Endothelial cell (in vitro differentiated cells): ENCODE measurements at places on chromosomes 11 and 22.

GRCh38 chr11:27020751-27021150, 19.9 kb upstream of the BBOX1 start:
- DNase-seq = no peak

GRCh38 chr11:70158201-70158600, 44.9 kb upstream of the FADD start:
- DNase-seq = peak; percentile 59

- peak; percentile 48 for DNase-seq
Observed at GRCh38 chr22:18023509-18024275, 669 bp downstream of the MICAL3 start.

DNA sequence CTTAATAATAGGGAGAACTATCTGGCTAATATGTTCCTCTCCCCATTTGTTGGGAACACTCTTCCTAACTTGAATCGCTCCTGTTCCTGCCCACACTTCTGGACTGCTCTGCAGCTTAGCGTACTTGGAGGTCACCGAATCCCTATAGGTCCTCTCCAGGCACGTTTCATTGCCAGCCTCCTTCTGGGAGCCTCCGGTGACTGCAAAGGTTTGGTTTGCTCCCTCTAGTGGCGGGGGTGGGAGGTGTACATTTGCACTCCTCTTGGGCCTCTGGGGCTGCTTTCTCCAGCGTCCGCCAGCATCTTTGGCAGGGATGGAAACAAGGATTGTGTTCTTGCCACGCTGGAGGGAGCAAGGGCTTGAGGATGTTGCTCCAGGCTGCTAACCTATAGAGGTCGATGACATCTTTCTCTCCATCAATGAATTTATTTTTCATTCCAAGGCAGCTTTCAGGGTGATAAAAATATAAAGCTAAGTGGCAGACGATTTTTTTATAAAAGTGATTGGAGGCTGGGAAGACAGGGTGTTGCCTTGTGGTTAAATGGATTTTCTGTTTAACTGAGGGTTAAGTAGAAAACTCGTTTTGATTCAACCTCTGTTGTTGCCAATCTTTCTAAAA, 48.7 kb downstream of the TSPAN18 start:
- DNase-seq = peak; percentile 81

- DNase-seq = no peak
Observed at GRCh38 chr11:30567120-30567519, 19.0 kb downstream of the MPPED2 start.

DNA sequence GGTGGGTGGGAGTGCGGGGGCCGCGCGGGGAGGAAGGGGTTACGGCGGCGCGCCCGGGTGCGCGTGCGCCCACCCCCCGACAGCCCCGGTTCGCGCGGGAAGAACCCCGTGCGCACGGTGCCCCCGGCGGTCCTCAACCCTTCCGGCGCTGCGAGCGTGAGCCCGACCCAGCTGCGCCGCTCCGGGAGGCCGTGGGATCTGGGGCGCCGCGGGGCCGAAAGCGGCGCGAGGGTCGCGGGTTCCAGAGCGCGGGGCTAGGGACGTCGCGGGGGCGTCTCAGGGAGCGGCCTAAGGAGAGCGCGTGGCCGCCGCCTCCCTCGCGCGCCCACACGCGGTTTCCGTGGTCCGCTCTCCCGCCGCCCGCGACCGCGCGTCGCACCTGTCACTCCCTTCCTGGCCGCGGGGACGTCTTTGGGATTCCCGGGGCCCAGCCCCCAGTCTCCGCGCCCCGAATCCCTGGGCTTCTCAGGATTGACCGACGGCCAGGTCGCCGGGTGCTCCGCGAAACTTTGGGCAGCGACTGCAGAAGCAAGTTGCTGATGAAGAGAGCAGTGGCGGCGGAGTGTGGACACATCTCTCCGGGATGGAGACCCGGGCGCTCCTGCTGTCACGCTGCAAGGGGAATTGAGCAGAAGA, 582 bp downstream of the SREBF2 start:
- DNase-seq = peak; percentile 35

GRCh38 chr11:123145220-123145619, 49.8 kb downstream of the CLMP start:
- DNase-seq = no peak

DNA sequence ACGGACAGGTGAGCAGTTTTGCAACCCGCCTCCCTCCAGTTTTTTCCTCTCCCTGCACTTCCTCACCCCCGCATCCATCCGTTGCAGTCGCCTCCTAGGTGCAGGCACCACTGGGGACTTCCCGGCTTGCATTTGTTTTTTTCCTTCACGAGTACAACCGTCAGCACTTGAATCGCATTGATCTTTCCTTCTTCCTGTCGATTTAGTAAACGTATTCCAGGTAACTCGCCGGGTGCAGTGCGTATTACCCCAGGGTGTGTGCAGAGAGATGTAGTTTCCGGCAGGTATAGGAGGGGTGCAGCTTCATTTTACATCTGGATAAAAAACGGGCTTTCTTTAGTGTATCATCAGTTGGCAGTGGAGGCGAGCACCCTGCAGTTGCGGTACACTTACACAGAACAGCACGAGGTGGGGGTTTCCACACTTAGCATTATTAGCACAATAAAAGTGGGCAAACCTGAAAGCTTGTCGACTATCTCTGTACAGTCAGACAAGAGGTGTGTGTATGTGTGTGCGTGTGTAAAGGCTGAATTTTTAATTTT, at the start of gene SORL1-AS1:
Gene SORL1-AS1, minus strand, starts transcription at position 359 of the 542 bp plus-strand sequence.
- DNase-seq = no peak

- no peak for DNase-seq
Observed at GRCh38 chr11:93143800-93144199, 54.0 kb downstream of the SLC36A4 start.

DNA sequence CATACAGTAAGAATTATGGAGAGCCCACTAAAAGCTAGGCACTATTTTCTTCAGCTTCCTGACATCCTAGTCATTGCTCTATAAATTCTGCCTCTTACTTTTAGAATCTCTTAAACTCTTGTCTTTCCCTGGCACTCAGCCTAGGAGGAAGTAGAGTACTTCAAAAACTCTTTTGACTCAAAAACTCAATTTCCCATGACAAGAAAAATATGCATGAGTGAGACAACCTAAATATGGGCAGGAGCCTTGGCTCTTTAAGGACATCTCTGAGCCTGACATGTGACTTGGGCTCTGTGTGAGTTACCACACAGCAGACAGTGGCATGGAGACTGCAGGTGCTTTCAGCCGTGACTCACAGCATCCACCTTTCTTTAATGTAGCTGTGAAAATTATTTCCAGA, 97.5 kb upstream of the CCDC179 start:
- DNase-seq = no peak

- no peak for DNase-seq
Observed at GRCh38 chr11:27388869-27389268, 25.9 kb upstream of the CCDC34 start.

DNA sequence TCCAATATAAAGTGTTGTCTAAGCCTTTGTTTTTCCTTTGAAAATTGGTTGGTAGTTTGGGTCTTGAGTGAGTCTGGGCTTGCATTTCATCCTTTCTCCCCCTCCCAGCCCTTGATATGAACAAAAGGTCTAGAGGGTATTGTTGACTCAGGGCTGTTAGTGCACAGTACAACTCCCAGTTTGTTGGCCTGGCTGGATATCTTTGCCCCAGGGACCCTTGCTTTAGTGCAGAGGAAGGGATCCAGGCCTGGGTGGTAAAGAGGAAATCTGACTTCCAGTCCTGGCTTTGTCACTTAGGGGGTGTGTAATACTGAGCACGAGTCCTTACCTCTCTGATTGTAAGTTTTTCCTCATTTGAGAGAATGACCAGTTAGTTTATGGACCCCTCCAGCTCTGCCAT, 330.4 kb downstream of the TMEM135 start:
- peak; percentile 7 for DNase-seq

- DNase-seq = peak; percentile 31
Observed at GRCh38 chr11:126564566-126564965, 209.1 kb downstream of the ST3GAL4 start.

- no peak for DNase-seq
Observed at GRCh38 chr11:60252213-60253108, 9.5 kb upstream of the MS4A4E start.

GRCh38 chr11:112277941-112278340, 17.3 kb upstream of the PLET1 start:
- no peak for DNase-seq

DNA sequence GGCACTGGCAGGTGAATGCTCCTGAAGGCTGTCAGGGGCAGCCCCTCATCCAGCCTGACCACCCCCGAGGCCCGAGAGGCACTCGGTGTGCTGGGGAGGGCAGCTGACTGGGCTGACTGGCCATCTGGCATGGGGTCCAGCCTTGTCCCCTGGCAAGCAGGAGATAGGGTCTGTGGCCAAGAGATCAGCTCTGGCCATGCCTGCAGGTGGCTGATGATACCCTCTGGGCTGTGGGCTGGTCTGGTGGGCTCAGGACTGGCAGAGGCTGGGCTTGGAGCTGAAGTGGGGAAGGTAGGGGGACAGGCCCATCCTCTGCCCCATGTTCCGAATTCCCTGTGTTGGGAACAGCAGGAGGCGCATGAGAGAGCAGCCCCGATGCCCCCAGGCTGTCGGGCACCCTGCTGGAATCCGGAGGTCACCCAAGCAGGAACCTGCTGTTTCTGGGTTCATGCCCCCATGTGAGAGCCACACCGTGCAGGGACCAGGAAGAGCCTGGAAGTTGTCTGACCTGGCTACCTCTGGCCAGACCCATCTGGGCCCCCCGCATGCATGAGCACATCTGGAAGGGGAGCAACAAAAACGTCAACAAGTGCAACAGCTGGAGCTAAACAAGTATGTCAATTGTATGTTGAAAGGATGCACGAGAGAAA, 527.0 kb downstream of the TBC1D22A start:
- no peak for DNase-seq

DNA sequence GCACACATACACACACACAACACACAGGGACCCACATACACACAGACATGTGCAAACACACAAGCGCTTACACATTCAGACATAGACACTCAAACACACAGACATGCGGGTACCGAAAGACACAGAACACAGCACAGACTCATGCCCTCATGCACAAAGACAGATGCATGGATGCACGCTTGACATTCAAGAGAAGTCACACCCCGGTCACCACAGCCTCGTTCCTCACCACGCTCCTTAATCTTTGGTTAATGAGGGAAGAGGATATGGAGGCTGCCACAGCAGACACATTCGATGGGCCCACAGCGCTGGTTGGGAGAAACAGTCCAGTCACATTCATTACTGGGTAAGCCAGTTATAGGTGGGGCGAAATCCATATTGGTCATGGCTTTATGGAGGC, 51.9 kb upstream of the EIF3D start:
- no peak for DNase-seq

DNA sequence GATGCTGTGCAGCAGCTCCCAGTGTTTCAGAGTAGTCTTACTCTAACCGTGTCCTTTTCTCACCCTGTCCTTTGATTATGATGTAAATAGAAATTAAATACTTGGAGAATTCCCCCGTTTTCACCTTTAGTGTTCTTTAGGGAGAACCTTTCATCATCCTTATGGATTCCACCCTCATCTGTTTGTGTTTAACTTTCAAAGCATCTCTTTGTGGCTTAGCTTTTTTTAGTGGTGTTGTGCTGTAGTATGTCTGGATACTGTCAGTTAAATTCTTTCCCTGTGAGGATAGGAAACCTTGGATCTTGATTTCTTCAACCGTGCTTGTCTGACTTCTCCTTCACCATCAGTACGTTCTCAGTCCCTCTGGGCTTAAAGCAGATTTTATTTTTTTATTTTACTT, 48.5 kb downstream of the PPP6R3 start:
- no peak for DNase-seq

DNA sequence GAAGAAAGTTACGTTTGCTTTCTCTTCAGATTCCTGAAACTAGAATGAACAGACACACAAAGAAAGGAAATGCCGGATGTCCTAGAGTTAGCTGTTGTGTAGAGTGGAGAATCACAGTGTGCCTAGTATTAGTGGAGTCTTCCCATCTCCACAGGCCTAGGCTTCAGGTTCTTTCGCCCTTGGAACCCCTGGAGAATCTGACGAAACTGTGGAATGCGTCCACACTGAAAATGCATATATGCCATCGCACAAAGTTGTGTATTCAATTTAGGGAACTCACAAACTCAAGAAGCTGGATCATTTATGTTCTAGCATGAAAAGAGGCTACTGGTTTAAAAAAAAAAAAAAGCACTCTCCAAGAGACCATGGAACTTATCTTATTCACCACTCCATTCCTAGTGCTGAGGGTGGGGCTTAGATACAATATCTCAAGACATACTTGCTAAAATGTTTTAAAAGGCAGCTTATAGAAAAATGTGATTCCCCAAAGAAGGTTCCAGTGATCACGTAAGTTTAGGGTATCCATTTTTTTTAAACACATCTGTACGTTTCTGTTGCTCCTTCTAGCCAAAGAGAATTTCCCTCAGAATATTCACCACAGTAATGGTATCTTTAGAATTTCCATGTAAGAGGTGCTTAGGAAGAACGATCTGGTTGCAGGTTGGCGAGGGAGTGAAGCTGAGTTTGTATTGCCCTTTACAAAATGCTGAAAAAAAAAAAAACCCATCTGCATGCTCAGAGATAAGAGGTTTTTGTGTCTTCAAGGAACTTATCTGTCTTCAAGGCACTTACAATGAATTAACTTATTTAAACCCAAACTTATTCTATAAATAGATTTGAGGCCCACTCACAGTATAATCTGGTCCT, 20.0 kb downstream of the MAML2 start:
- no peak for DNase-seq

DNA sequence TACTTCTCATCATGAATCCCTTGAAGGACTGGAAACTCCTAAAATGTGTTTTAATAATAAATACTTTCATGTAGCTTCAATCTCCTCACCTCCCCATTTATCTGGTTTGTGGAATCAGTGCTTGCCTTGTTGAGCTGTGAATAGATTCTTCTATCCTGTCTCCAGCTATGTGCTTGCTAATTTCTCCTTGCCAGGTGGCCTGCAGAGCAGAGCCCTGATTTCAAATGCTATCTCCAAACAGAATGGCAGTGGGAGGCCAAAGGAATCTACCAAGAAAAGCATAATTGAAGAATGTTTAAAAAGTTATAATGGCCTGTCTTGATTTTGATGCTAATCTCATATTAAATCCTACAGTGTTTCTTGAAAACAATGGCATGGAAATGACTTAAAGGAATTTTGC, 309.3 kb upstream of the CHORDC1 start:
- no peak for DNase-seq

DNA sequence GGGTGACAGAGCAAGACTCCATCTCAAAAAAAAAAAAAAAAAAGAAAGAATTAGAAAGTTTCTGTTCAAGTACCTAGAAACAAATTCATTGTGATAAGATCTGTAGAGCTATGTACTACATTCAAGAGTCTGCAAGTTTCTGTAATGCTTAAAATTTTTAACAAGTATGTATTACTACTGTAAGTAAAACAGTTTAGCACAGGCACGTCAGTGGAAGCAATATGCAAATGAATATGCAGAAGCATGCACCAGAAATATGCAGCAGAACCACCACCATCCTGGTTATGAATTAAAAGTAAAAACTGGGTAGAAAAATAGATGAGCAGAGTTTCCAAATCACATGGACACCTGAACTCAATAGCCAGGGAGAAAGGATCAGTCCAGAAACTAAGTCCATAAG, 19.3 kb downstream of the SBF2 start:
- DNase-seq = no peak

DNA sequence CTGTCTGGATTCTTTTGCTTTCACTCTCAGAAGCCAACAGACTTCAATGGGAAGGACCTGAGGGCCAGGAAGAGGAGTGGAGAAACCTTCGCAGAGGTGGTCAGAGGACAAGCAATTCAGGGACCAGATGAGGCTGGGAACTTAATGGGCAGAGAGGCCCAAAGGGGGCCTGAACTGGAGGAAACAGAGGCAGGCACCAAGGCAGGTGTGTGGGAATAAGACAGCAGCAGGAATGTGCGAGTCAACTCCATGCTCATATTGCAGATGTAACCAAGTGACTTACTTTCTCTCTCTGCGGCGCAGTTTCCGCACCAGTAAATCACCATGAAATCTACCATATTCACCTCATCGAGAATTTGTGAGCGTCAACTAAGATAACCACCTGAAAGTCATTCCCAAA, 669.1 kb downstream of the NTM start:
- no peak for DNase-seq

- no peak for DNase-seq
Observed at GRCh38 chr11:94310191-94310875, 6.0 kb downstream of the IZUMO1R start.
